ENCODE measurements at places on chromosomes 3 and 15. TPM values are rescaled to one million over a fixed set of nuclear protein-coding genes. Genes with fewer than 3 reads are reported as not detected.

The SEMA3G gene
- 1.5 TPM for total RNA-seq

The ZKSCAN7 gene
- total RNA-seq = 8.5 TPM

The BSN gene
- total RNA-seq = 3.0 TPM

The GXYLT2 gene
- total RNA-seq = 5.6 TPM

The HYAL2 gene
- 51.9 TPM for total RNA-seq

The CLEC3B gene
- not detected for total RNA-seq

The CCDC39 gene
- 0.34 TPM for total RNA-seq

The ACKR2 gene
- 0.09 TPM for total RNA-seq

GRCh38 chr3:172711454-172711795 is 558 bp upstream of the NCEH1 start:
- H3K36me3 ChIP-seq = no peaks in the 10 kb centered on the region
- no peak for DNase-seq
- H3K4me1 ChIP-seq = no peaks in the 10 kb centered on the region
- H3K27me3 ChIP-seq = no peaks in the 10 kb centered on the region
- peak overlapping the region; percentile 89 for H3K4me3 ChIP-seq
- H3K27ac ChIP-seq = no peak overlapping the region

- H3K4me1 ChIP-seq = no peaks in the 10 kb centered on the region
- H3K27ac ChIP-seq = no peak overlapping the region
- H3K36me3 ChIP-seq = no peaks in the 10 kb centered on the region
- H3K4me3 ChIP-seq = no peak overlapping the region
These were observed 136.5 kb downstream of the MAP2K5 start for GRCh38 chr15:67678993-67679392.

DNA sequence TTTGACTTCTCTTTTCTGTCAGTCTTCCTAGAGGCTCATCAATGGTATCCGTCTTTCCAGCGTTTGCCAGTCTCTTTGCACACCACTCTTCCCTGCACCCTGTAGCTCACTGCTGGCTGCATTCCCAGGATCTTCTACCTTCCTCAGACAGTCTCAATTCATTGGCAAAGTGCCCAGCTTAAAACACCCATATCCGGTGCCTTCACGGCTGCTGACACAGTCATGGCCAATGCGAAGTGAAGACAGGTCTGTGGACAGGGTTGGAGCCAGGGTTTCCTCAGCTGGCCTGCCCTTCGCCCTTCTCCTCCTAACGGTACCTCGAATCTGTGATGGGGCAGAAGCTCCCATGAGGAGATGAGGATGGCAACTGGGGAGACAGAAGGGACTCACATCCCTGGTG is 36.1 kb downstream of the PTH1R start:
- H3K27ac ChIP-seq = no peak overlapping the region
- H3K27me3 ChIP-seq = no peaks in the 10 kb centered on the region
- peaks cover 2% of the 10 kb centered on the region for H3K4me1 ChIP-seq
- H3K4me3 ChIP-seq = no peak overlapping the region
- peaks cover 11% of the 10 kb centered on the region for H3K36me3 ChIP-seq

- DNase-seq = no peak
- H3K36me3 ChIP-seq = no peaks in the 10 kb centered on the region
- no peak overlapping the region for H3K27ac ChIP-seq
These were observed 20.9 kb downstream of the SMAD6 start for GRCh38 chr15:66722757-66723540.

GRCh38 chr3:108051005-108051404 is 39.8 kb downstream of the CD47 start:
- H3K4me1 ChIP-seq = no peaks in the 10 kb centered on the region
- H3K36me3 ChIP-seq = no peaks in the 10 kb centered on the region
- H3K4me3 ChIP-seq = no peak overlapping the region
- H3K27me3 ChIP-seq = no peaks in the 10 kb centered on the region

GRCh38 chr15:99507504-99508310 is 58.1 kb upstream of the MEF2A start:
- no peak for DNase-seq
- no peaks in the 10 kb centered on the region for H3K4me1 ChIP-seq
- no peak overlapping the region for H3K4me3 ChIP-seq
- H3K27ac ChIP-seq = no peak overlapping the region
- H3K36me3 ChIP-seq = no peaks in the 10 kb centered on the region
- no peaks in the 10 kb centered on the region for H3K27me3 ChIP-seq

DNA sequence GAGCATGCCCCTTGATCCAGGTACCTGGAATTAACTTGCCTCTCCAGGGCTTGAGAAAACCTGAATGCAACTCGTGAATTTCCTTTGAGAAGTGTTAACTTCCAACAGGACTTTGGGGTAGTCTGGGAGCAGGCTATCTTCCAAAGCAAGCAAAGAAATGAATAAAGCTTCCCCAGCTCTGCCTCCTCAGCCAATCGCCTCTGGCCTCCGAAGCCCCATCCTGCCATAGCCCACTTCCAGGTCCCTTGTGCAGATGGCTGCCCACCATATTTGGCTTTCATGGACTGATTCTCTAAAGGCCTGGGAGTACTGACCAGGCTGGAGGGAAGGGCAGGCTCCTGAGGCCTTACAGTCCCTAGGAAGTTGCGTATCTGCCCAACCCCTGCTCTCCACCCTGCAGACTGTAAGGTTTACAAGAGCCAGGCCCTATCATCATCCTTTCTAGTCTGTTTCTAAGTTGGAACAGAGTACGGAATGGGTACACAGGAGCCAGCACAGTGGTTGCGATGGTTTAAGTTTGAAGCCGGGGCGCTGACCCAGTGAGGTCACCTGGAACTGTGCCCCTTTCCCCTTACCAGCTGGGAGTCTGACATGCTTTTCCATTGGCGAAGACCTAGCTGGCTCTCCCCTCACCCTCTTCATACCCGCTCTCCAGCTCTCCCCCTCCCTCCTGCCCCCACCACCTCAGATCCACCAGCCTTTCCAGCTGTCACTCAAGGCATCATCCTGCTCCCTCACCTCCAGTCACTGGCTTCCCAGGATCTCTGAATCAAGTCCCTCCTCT is 1.1 kb upstream of the PML start:
- no peak for DNase-seq
- no peaks in the 10 kb centered on the region for H3K4me1 ChIP-seq
- no peak overlapping the region for H3K4me3 ChIP-seq
- H3K27ac ChIP-seq = no peak overlapping the region
- H3K36me3 ChIP-seq = peaks cover 2% of the 10 kb centered on the region

DNA sequence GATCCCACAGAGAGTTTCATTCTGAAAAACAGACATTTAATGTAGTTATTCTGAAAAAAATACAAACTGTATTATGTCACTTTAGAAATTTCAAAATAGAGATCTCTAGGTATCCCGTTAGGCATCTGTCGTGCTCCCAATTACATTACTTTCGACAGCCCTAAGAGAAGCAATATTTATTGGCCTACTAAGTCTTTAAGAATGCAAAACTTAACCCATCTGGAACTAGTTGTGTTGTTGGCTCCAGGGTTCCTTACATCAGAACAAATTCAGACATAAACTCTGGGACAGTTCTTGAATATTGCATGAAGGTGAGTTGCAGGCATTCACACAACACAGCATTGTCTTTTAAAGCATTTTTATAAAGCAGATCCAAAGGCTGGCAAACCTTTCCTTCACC is 498.4 kb downstream of the FHIT start:
- H3K4me1 ChIP-seq = no peaks in the 10 kb centered on the region
- no peaks in the 10 kb centered on the region for H3K27me3 ChIP-seq
- no peak overlapping the region for H3K27ac ChIP-seq

DNA sequence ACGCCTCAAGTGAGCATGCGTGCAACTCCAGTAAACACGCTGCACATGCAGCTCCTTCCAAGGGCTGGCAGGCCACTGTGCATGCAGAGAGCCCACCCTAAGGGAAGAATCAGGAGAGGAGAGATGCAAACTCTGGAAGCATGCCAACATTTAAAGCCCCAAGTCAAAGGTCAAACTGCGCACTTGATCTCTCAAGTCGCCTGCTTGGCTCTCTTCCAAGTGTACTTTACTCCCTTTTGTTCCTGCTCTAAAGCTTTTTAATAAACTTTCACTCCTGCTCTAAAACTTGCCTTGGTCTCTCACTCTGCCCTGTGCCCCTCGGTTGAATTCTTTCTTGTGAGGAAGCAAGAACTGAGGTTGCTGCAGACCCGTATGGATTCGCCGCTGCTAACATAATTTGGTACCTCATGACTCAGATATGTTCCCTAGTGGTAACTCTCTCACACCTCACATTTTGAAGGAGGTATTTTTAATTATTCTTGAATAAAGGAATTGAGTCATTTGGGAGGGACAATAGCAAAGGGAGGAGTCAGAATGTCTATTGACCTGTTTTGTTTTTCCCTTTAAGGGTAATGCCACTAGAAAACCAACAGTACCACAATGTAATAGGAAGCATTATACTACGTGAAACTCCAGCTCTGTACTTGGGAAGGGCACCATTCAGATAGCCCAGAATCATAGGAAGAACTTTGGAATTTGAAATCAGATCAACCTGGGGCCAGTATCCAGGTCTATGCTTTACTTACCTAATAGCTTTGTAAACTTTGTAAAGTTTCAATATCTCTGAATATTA is 19.6 kb upstream of the DGKG start:
- H3K27me3 ChIP-seq = 0 out of 2 replicates have a peak, but pooled peaks cover 2% of the 10 kb centered on the region
- no peaks in the 10 kb centered on the region for H3K4me1 ChIP-seq
- no peaks in the 10 kb centered on the region for H3K36me3 ChIP-seq

DNA sequence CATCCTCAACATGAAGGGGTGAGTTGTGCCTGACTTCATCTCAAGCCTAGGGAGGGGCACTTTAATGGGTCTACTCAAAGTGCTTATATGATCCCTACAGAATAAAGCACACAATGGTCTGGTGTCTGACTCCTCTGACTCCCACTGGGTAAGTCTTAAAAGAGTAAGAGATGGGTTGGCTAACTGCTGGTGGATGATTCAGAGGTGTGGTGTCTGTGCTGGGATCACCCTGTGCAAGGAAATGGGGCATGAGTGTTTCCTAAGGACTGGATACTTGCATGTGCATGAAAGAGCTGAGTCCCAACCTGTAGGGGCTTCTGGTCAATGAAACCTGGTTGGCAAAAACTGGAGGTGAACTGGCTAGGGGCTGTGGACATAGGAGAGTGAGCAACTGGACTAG is 158.8 kb downstream of the IL20RB start:
- H3K4me3 ChIP-seq = no peak overlapping the region
- H3K4me1 ChIP-seq = no peaks in the 10 kb centered on the region
- DNase-seq = no peak
- no peak overlapping the region for H3K27ac ChIP-seq
- no peaks in the 10 kb centered on the region for H3K36me3 ChIP-seq

- no peak overlapping the region for H3K4me3 ChIP-seq
- no peaks in the 10 kb centered on the region for H3K36me3 ChIP-seq
- DNase-seq = no peak
These were observed 41.0 kb downstream of the LEKR1 start for GRCh38 chr3:156867174-156867573.

DNA sequence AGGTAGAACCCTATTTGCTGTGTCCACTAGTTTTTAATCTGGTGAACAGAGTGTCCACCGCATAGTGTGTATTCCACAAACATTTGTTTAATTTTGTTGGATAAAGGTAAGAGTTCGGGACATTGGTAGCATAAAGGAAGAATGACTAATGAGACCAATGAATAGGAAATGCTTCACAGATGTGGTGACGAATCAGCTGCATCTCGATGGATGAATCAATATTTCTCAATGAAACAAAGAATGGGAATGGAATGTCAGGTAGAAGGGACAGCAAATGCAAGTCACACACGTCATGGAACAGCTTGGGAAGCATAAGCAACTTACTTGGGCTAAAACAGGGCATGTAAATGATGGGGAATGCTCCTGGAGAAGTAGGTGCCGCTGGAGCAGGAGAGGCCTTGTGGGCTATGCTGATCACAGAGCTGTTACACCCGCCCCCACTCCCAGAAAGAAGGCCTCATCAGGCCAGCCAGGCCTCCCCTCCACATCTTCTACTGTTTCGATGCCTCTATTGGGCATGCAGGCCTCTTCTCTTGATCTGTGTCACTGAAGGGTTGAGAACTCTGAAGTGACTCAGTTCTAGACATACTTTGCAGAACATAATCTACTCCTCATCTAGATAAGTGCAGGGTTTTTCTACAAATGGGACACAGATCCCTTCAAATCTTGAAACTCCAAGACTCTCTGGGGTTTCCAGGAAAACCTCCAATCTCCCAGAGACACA is 120.0 kb upstream of the GADL1 start:
- H3K27ac ChIP-seq = no peak overlapping the region
- no peak overlapping the region for H3K4me3 ChIP-seq
- no peaks in the 10 kb centered on the region for H3K36me3 ChIP-seq
- no peaks in the 10 kb centered on the region for H3K27me3 ChIP-seq
- no peak for DNase-seq

DNA sequence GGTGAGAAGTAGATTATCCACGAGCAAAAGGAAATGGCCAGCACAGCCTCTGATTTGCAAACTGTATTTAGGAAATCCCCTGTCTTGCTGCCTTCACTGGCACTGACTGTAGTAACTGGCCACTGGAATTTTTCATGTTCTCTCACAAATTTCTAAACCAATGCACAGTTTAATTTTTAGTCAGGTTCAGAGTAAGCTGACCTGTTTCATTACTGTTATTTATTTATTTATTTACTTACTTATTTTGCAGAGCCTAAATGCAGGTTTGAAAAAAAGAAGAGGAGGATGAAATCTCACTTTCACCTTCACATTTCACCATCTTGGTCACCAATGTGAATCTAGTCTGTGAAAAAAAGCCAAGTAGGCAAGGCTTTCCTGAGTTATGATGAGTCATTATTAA is 291.0 kb downstream of the PLOD2 start:
- H3K4me3 ChIP-seq = no peak overlapping the region
- H3K36me3 ChIP-seq = no peaks in the 10 kb centered on the region
- no peaks in the 10 kb centered on the region for H3K4me1 ChIP-seq
- no peak for DNase-seq
- H3K27ac ChIP-seq = no peak overlapping the region

GRCh38 chr15:56146756-56147155 is 96.9 kb downstream of the RFX7 start:
- peaks cover 22% of the 10 kb centered on the region for H3K36me3 ChIP-seq
- DNase-seq = no peak
- H3K27ac ChIP-seq = no peak overlapping the region
- no peaks in the 10 kb centered on the region for H3K27me3 ChIP-seq

DNA sequence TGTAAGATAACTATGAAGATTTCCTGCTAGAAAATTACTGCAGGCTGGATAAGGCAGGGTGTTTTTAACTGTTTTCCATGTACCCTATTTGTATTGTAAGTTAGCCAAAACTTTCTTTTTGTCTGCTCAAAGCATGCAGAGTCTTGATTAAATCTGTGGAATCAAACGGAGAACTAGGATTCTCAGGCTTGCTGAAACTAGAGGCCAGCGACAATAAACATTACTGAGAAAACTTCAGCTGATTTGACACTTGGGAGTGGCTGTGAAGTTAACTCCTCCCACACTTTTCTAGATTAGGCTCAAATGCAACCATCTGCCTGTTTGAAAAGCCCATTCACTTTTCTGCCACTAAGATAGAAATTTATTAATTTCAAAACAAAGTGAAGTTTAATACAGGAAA is 153.2 kb upstream of the FRMD4B start:
- no peak overlapping the region for H3K4me3 ChIP-seq
- H3K27ac ChIP-seq = no peak overlapping the region
- DNase-seq = no peak
- H3K4me1 ChIP-seq = peaks cover 8% of the 10 kb centered on the region

- H3K4me1 ChIP-seq = no peaks in the 10 kb centered on the region
- no peak overlapping the region for H3K27ac ChIP-seq
- H3K36me3 ChIP-seq = no peaks in the 10 kb centered on the region
These were observed 210.0 kb downstream of the NFKBIZ start for GRCh38 chr3:102059145-102059943.

GRCh38 chr3:72185549-72186399 is 400.8 kb upstream of the PROK2 start:
- no peaks in the 10 kb centered on the region for H3K36me3 ChIP-seq
- H3K27me3 ChIP-seq = no peaks in the 10 kb centered on the region
- H3K4me1 ChIP-seq = no peaks in the 10 kb centered on the region

- no peak overlapping the region for H3K27ac ChIP-seq
- no peaks in the 10 kb centered on the region for H3K36me3 ChIP-seq
- DNase-seq = no peak
- H3K4me3 ChIP-seq = no peak overlapping the region
- H3K4me1 ChIP-seq = peaks cover 22% of the 10 kb centered on the region
- H3K27me3 ChIP-seq = no peaks in the 10 kb centered on the region
These were observed 54.7 kb downstream of the RPL22L1 start for GRCh38 chr3:170815340-170815739.

Data from H1 (cell line).